Body of pancreas (tissue), 4 donors: ENCODE measurements at places on chromosomes 3 and 15. TPM values are rescaled to one million over a fixed set of nuclear protein-coding genes. Genes with fewer than 3 reads are reported as not detected.

MGLL gene
- 14.8 TPM for total RNA-seq

C2CD4B gene
- total RNA-seq, result 75.8 TPM

CYP1A2 gene
- not detected for total RNA-seq

XYLB gene
- 49.8 TPM for total RNA-seq

MRPL3 gene
- 43.1 TPM for total RNA-seq

SHC4 gene
- total RNA-seq, result 0.78 TPM

SPESP1 gene
- total RNA-seq, result 2.1 TPM

RETNLB gene
- total RNA-seq, result not detected

PRRT3 gene
- 4.3 TPM for total RNA-seq

CCR5 gene
- not detected for total RNA-seq

RGMA gene
- total RNA-seq, result 9.2 TPM

ROPN1B gene
- total RNA-seq, result 0.52 TPM

TNFSF10 gene
- 40.9 TPM for total RNA-seq

IVD gene
- total RNA-seq, result 30.3 TPM

AGTR1 gene
- 11.2 TPM for total RNA-seq

ASB14 gene
- not detected for total RNA-seq

SPRED1 gene
- total RNA-seq, result 12.9 TPM

TMC3 gene
- total RNA-seq, result not detected

LRRIQ4 gene
- total RNA-seq, result not detected

LSAMP gene
- total RNA-seq, result 2.1 TPM

DIPK2A gene
- 9.2 TPM for total RNA-seq

DNASE1L3 gene
- 2.1 TPM for total RNA-seq

MANF gene
- total RNA-seq, result 35.6 TPM

AADAC gene
- total RNA-seq, result 8.0 TPM

GOLGA6D gene
- not detected for total RNA-seq

RBM6 gene
- 146 TPM for total RNA-seq

EFHB gene
- total RNA-seq, result not detected
